HT-29 (cell line): ENCODE measurements at places on chromosomes 2 and 18.
A peak's percentile ranks its signal among the peaks of the same experiment; 100 is the strongest.

DNA sequence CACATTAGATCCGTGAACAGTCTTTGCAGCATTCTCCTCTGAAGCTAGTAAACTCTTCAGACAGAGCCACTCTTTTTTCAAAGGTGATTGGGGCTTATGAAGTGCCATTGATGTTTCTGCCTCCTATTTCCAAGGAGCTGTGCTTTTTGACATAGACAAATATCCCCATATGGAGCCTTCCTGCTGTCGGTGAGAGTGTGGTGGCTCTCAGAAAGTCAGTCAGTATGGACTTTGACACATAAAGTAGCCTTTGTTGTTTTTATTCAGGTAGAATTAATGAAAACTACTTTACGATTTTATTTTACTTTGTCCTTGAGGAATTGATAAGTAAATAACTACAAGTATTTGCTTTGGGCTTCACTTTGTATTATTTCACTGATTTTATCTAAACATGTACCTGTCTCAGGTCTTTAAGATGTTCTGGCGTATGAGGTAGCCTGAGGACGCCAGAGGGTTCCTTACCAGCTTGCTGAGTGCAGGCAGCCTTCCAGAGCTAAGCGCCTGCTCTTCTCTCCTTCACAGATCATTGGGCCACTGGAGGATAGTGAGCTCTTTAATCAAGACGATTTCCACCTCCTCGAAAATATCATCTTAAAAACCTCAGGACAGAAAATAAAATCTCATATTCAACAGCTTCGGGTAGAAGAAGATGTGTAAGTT, 69.7 kb downstream of the UGGT1 start:
- no peak for DNase-seq

DNA sequence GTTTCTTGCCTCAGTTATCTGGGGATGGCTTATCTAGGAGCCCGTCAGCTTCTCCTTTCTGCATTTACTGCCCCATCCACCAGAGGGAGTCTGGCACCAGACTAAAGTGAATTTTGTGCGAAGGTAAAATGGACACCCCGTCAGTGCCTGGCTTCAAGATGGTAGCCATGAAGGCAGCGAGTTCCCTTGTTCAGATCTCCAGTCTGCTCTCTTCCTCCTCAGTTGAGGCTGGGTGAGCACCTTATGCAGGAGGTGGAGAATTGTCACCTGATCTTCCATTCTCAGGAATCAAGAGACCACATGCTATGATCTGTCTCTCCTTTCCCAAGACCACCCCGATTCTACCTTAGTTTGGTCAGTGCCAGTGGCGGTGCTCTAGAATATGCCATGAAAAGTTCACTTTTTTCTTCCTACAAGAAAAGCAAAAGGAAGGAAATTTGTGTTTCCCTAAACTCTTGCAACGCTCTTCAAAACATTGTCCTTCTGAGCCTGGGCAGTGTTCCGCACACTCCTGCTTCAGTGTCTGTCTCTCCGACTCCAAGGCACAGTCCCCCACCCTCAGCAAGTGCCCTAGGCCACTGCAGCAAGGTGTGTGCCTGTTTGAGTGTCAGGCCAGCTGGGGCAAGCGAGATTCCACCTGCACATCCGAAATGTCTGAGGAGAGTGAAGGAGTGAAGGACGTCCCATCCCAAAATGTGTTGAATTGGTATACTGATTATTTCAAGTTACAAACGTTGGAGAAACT, 168.6 kb downstream of the SS18 start:
- DNase-seq: peak; percentile 16

GRCh38 chr2:109711230-109712122, 82.6 kb upstream of the RGPD5 start:
- no peak for DNase-seq

DNA sequence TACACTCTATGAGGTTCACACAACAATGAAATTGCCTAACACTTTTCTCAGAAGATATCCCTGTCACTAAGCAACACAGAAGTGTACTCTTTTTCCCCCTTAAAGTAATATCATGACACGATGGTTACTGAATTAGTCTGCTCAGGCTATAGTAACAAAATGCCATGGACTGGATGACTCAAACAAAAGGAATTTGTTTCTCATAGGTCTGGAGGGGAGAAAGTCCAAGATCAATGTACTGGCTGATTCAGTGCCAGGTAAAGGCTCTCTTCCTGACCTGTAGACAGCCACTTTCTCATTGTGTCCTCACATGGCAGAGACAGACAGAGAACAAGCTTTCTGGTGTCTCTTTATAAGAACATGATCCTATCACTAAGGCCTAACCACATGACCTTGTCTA, 211.9 kb downstream of the RBM43 start:
- DNase-seq: peak; percentile 50

GRCh38 chr2:42762823-42763804, 821 bp downstream of the OXER1 start:
- no peak for DNase-seq

GRCh38 chr2:111028720-111029119, 92.0 kb upstream of the BCL2L11 start:
- DNase-seq: peak; percentile 52

GRCh38 chr18:36185901-36186460, 1.3 kb upstream of the MOCOS start:
- no peak for DNase-seq

- peak; percentile 30 for DNase-seq
Measured at GRCh38 chr2:192499476-192499875, 304.7 kb upstream of the TMEFF2 start.

- no peak for DNase-seq
Measured at GRCh38 chr18:21991081-21991534, 178.3 kb upstream of the GATA6 start.

GRCh38 chr2:177545981-177546585, 153.5 kb downstream of the AGPS start:
- DNase-seq: no peak

- peak; percentile 71 for DNase-seq
Measured at GRCh38 chr18:58195278-58195765, 151.3 kb downstream of the NEDD4L start.

DNA sequence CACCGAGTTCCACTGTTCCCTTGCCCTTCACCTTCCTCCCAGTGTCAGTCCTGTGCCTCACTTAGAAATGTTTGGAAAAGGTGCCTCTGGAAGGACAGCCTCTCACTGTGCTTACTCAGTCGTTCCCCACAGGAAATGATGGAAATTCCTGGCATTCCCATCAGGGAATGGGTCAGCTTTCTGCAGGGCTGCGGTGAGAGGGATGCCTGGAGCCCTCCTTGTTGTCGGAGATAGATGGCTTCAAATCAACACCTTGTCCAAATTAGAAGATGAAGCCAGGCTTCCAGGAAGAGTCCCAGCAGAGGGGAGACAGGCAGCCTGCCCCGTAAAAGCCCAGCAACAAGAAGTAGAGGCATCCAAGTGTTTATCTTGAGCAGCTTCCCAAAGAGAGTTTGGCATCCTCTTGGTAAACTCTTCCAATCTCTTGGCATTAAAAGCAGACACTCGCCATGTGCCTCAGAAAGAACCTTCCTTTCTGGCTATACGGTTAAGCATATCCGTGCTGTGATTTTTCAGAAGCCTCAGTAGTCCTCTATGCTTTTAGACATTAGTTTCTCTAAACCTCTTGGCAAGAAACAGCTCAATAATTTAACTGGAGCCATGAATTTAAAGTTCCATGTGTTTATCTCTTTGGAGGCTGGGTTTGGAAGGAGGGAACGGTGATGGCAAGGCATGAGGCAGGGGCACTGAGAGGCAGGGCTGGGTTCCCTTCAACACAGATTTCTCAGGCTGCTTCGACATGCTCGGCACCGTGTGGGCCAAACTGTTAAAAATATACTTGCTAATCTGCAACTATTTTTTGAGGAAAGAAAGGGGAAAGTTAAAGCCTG, 25.1 kb downstream of the COLEC12 start:
- no peak for DNase-seq

DNA sequence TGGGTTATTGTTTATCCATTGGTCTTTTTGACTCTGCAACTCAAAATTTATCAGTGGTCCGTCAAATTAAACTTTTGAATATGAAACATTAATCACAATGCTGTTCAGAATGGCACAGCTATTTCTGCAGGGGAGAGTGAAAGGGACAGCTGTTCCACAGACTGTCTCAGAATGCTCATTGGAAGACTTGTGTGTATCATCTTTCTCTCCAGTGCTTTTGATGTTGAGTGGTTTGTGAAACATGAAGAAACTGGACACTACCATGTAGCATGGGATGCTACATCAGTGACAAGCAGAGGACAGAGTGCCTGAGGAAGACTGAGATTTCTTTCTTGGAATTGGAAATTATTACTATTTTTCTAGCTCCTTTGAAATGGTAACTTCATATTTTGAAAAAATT, 115.7 kb downstream of the PLCL1 start:
- no peak for DNase-seq

DNA sequence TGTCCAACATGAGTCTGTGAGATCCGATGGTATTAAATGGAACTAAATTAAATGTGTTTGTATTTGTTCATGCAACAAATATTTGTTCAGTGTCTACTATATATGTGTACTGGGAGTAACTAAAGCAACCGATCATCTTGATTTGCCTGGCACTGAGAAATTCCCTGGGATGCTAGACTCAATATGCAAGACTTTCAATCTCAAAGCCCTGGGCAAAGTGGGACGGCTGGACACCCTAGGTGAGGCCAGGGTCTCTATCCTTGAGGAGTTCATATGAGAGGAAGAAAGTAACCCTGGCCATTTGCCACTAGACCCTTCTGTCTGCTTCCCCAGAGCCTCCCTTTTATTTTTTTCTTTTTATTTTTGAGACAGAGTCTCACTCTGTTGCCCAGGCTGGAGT, 44.0 kb upstream of the HPCAL1 start:
- no peak for DNase-seq

DNA sequence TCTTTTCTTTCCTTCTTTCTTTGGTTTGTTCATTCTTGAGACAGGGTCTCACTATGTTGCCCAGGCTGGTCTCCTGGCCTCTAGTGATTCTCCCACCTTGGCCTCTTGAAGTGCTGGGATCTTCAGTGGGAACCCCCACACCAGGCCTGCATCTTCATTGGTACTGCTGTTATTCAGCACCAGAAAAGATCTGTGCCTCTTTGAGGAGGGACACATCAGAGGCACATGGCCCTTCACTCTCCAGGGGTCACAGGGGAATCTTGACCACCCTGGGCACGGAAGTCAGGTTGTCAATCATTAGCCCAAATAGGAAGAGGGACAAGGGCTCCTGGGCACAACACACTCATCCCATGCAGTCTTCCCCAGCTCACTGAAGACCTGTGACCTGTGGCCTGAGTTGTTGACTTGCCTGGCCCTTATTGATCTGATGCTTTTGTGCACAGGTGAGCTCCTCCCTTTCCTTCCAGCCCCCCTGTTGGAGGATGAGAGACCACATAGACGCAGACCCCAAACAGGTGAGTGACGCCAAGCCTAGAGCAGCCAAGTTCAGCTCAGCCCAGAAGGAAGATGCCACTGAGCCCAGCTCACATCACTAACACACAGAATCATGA, 33.0 kb upstream of the ODC1 start:
- no peak for DNase-seq

- DNase-seq: no peak
Measured at GRCh38 chr2:235990344-235990743, 177.8 kb downstream of the GBX2 start.

DNA sequence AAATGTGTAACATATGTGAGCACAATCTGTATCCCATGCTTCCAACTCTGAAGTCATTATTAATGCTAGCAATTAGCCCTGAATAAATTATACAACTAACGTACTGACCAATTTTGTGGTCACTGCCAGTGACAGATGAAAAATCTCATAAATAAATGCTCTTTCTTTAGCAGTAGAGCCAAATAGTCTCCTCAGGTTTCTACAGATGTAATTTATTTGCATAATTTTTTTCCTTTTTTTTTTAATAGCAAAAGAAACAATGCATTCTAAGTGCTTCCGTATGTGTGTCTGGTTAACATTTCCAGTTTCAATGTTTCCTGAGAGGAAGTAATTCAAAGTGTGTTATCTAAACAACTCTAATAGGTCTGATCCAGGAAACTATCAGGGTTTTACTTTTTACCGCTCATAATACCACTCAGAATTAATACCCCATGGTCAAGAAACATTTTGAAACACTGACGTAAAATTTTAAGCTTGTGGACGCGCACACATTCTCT, 108.4 kb downstream of the MEP1B start:
- DNase-seq: no peak

- no peak for DNase-seq
Measured at GRCh38 chr18:45059695-45060094, 379.0 kb downstream of the SETBP1 start.

- peak; percentile 58 for DNase-seq
Measured at GRCh38 chr2:164967781-164968228, 12.5 kb upstream of the SLC38A11 start.

DNA sequence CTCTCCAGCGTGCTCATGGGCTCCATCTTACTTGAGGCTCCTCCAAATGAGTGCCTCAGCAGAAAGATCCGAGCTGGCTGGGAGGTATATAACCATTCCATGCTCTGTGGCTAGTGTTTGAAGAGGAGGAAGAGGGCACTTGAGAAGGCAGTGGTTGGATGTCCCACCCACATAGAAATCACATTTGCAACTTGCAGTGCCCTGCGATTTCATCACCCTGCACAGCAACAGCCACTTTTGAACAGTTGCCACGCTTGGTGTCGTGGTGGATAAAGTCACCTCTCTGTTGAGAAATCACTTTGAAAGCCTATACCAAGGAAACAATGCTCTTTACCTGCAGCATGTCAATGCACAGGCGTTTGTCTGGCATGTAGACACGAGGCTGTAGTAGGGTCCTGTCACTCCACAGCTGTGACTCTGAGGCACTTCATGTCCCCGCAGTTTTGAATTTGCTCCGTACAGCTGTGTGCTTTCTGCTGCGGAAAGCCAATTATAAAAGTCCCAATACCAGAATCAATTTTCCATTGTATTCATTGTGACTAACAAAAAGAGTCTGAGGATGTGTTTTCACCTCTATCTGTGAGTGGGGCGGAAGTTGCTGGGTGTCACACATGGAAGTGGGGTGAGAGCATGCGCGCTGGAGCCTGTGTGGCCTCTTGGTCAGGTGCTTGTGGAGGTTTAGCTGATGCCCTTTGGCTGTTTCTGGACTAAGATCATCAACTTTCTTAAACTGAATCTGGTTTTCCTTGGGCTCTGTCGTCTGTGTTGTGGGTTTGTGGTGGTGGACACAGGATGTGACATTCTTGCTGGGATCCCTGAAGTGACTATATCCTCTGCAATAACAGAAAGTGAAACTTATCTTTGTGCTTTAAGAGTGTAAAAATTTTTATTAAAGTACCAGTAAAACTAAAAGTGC, 2.8 kb downstream of the CNDP2 start:
- DNase-seq: no peak

- no peak for DNase-seq
Measured at GRCh38 chr2:128279786-128280157, 38.9 kb downstream of the HS6ST1 start.

DNA sequence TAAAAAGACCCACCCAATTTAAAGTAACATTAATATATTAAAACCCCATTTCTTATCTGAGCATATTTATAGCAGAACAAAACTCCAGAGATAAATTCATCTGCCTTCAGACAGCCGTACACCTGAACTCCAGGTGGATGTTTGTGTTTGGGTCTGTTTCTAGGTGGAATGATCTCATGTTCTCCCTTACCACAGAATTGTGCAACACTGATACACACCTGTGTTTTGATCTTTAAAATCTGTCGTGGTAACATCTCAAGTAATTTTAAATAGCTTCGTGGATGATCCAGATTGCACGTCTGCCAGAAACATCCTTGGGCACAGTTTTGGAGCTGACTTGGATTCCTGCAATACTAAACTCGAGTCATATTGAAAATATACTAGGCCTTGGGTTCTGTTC, 207.5 kb upstream of the FOSL2 start:
- DNase-seq: peak; percentile 40
